Posterior cingulate gyrus (tissue), 11 donors: ENCODE measurements at places on chromosomes 7 and 10.
A peak's percentile ranks its signal among the peaks of the same experiment; 100 is the strongest.

GRCh38 chr7:94206295-94206694 lies 188.4 kb upstream of the COL1A2 start:
- DNase-seq, result no peak

- no peak for DNase-seq
Observed at GRCh38 chr7:137669706-137670105, 177.1 kb downstream of the DGKI start.

DNA sequence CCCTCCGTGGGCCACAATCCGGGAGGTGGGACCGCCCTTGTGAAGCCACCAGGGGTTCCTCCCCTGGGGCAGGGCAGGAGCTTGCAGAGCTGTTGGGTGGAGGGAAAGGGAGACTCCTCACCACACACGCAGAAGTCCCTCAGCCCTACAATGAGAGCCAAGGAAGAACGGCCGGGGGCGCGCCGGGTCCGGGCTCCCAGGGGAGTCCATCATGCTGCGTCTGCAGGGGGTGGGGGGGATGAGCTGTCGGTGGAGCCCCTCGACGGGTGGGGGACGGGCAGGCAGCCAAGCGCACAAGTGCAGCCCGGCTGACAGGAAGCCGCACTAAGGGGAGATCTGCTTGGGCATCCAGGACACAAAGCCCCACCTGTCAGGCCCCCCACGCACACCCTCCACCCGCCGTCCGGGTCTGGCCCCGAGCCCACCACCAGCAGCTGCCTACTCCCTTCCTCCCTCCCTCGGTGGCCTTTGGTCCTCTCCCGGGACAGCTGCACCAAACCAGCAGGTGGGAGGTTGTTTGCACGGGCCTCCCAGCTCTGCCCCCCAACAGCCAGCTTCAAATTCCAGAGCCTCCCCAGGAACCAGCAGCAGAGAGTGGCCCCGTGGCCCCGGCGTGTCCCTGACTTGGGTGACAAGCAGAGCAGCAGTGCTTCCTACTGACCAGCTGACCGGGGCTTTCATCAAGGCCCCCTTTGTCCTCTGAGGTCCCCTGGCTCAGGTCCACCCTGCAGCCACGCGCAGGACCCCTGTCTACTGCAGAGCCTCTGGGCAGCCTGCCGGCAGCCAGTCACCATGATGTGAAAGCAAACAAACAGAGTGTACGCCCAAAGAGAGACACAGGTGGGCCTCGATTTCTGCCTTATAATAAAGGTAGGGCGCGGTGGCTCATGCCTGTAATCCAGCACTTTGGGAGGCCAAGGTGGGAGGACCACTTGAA lies 50.3 kb downstream of the HIP1 start:
- peak; percentile 98 for DNase-seq

DNA sequence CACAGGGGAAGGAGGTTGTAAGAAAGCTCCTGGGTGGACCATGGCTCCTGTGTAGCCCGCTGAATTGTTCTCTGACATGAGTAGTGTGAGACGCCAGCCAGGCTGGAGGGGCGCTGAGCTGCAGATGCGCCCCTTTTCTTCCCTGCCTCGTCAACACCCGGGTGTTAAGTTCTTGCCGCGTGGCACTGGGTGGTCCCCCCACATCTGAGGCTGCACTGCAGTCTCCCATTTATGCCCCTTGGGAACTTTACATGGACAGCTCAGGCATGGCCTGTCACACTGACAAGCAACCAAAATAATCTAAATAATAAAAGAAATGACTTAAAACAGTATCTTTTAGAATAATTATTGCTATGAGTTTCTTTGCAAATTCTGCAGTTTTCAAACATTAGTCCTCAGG lies 34.6 kb upstream of the HSPA12A start:
- DNase-seq, result no peak

DNA sequence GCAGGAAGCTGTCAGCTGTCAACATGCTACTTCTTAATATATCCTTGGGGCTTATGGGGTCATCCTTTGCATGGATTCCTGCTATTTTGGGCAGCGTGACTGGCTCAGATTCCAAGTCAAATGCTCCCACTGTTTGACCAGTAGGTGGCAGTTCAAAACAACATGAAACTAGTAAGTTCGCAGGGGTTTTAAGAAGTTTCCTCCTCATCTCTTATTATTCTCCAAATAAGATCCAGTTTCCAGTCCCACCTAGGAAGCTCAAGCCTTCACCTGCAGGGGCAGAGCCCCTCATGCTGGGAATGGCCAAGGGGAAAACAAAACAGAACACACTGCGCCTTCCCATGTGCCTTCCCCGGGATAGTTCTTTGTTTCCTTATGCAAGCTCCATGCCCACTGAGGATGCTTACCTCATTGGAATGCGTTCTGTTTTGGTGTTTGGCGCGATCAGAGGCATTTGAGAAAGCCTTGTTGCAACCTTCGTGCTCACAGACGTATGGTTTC lies 259.8 kb downstream of the GLI3 start:
- no peak for DNase-seq

GRCh38 chr7:21128062-21128817 lies 299.6 kb upstream of the SP4 start:
- DNase-seq, result no peak

DNA sequence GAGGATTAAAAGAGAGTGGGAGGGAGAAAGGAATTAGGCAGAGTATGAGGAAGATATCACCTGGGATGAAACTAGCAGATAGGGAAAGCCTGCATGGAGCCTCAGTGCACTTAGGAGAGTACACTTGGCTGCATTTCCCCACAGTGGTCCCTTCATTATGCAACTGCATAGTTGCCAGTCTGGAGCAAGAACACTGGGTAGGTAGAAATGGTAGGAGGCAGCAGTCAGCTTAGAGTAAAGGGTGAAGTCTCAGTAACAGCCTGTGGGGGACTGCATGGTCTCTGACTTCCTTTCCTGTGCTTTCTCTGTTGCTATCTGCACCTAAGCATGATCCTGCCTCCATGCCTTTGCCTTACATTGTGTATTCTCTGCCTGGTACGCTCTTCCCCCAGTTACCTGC lies 14.0 kb upstream of the PCGF5 start:
- no peak for DNase-seq

DNA sequence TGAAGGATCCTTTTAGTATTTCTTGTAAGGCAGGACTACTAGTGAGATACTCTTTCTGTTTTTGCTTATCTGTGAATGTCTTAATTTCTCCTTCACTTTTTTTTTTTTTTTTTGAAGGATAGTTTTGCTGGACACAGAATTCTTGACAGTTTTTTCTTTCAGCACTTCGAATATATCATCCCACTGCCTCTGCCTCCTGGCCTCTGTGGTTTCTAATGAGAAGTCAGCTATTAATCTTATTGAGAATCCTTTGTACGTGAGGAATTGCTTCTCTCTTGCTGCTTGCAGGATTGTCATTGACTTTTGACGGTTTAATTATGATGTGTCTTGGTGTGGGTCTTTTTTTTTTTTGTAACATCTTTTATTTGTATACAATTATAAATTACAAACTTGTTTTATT lies 12.6 kb upstream of the WAC start:
- no peak for DNase-seq

DNA sequence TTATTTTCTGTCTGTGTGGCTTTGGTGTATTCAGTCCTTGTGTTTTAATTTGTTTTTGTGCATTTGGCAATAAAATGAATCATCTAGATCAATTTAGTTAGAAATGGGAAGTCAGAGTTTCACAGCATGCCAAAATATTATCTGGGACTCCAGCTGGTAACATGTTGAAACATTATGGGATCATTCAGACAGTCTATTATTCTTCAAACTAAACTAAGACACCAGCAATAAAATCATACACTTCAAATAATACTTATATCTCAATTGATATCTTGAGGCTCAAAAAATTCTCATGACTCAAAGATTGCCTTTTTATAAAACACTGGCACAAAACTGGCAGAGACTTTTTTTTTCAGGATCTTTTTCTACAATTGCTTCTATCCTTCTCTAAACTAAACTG lies 5.8 kb upstream of the RP9 start:
- no peak for DNase-seq

- peak; percentile 70 for DNase-seq
Observed at GRCh38 chr7:132251327-132251659, 325.0 kb downstream of the PLXNA4 start.

DNA sequence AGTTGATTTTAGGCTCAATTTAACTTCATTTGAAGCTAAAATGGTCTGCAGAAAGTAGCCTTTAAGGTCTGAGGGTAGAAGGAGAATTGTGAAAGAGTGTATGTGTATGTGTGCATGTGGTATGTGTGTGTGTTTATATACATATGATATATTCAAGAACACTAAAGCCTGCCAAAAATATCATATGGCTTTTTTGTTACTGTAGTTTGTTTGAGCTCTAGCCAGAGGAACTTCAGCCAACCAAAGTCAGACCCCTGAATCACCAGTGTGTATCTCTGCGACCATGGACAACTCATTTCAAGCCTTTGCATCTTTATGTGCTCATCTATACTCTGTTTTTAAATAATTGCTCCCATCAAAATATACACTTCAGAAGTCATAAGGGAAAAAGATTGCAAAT lies 58.4 kb upstream of the HDAC9 start:
- DNase-seq, result no peak

GRCh38 chr7:2203766-2204300 lies 28.9 kb downstream of the MAD1L1 start:
- DNase-seq, result no peak

- no peak for DNase-seq
Observed at GRCh38 chr7:157687158-157687557, 350.4 kb downstream of the DNAJB6 start.

DNA sequence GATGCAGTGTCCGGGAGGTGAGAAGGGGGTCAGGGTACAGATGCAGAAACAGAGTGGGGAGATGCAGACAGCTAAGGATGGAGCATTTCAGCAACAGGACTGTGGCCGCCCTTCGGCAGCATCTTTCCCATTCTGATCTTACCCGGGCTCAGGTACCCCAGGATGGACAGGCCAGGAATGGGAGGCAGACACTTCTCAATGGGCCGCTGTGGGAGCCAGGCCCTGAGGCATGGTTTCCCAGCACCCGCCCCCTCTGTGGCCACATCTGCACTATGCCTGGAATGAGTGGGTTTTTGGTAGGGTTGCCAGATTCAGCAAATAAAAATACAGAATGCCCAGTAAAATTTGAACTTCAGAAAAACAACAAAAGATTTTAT lies 105.2 kb upstream of the CTBP2 start:
- no peak for DNase-seq

DNA sequence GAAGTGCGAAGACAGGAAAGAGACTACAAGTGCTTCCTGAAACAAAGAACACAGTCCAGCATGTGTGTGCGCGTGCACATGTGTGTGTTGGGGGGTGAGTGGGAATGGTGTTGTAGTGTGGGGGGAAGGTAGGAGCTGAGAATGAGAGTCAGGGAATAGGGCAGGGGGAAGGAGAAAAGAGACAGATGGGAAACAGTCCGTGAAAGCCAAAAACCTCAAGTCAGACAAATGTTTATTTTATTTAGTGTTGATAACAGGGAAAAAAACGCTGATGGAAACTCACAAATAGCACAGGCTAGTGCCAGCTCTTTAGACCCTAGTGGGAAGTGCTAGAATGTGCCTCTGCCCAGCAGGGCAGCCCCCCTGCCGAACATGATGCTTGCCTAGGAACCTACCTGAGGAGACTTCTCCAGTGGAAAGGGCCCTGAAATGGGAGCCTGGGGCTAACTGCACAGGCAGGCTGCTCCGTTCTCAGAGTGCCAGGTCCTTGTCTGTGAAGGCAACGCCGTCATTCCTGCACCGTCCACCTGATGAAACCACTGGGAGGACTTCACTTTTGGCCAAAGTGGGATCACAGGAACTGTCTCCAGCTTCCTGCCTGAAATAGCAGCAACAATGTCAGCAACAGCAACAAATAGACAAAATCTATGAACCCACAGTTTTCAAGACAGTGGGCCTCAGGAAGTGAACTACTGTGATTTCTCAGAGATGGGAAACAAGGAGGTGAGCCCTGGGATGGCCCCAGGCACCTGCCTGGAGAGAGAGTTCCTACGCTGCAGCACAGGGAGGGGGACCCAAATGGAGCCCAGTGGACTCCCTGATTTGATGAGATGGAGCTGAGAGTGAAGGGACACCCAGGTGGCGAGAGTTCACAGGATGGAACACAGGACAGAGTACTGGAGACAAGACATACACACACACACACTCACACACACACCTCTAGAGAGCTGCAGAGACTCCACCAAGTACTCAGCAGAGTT lies 379.7 kb downstream of the RPS24 start:
- no peak for DNase-seq

DNA sequence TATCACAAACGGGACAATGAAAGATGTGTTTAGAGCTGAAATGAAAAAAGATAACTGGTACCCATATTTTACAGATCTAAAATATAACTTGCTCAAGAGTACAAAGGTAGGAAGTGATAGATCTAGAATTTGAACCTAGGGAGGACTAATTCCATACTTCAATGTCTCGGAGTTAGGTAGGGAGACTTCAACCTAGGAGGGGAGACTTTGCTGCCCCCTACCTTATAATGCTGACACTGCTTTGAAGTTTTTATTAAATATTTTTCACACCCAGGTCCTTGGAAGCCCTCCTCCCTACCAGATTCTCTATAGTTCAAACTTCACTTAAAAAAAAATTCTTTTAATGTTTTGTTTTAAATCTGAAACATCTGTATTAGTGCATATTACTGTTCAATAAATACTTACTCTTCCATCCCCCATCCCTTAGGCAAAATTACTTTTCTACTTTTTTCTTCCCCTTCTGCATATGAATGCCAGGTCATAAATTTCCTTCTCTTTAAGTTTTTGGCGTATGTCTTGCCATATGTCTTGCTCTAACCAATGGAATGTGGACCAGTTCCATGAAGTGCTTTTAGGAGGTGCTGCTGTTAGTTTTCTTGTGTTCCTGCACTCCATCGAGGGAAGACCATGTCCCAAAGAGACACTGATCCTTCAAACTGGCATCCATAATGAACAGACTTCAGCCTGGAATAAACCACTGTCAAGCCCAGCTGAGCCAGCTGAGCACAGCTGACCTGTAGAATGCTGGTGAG lies 57.8 kb downstream of the MICU1 start:
- DNase-seq, result no peak

- DNase-seq, result no peak
Observed at GRCh38 chr7:114298011-114298410, 116.6 kb upstream of the FOXP2 start.

DNA sequence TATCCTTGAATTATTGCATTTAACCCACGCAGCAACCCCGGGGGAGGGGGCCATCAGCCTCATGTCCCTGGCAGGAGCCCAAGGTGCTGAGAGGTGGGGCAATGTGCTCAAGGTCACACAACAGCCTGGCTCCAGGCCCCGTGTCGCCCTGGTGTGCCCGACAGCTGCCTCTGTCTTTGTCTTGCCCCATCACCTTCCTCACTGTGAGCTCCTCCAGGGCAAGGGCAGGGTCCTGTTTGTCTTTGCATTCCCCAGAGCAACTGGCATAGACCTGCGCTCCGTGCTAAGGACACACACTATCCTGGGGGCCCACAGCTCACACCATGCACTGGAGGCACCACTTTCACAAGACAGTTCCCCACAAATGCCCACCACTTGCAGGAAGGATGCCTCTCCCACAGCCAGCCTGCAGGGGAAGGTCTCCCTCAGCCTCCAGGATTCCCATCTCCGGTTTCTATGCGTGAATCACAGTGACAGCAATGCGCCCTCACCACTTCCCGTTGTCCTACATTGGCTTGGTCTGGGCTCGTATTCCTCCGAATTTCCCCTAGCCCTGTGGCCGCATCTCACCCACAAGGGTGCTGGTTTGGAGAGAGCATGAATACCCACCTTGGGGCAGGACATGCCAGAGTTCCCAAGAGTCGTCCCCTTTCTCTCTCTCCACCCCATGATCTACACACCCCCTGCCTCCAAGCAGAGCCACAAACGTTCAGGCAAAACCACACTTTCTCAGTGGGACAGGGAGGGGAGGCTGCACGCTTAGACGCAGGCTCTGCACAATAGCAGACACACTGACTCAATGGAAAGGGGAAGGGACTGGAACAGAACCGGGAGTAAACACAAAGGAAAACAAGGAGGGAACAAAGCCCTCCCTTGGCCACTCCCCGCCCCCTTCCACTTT lies 10.3 kb downstream of the ITPRIP start:
- no peak for DNase-seq

- DNase-seq, result peak; percentile 39
Observed at GRCh38 chr10:86017841-86018734, 348.5 kb downstream of the GRID1 start.
